ENCODE measurements at places on chromosomes 2 and 18. TPM values are rescaled to one million over a fixed set of nuclear protein-coding genes. Genes with fewer than 3 reads are reported as not detected.

Gene PTPRN
- total RNA-seq = 0.21 TPM

Gene FSIP2
- not detected for total RNA-seq

Gene SH3BP4
- 72.1 TPM for total RNA-seq

Gene ZEB2
- total RNA-seq = 15.1 TPM

Gene KCNIP3
- 2.6 TPM for total RNA-seq

Gene CHST9
- total RNA-seq = 0.06 TPM

Gene CCDC121
- total RNA-seq = 0.74 TPM

Gene FZD7
- 12.0 TPM for total RNA-seq

Gene HES6
- 9.8 TPM for total RNA-seq

Gene VWA3B
- total RNA-seq = 0.77 TPM

Gene ALPG
- total RNA-seq = not detected

Gene MRO
- not detected for total RNA-seq

Gene SAG
- total RNA-seq = not detected

Gene FNDC4
- total RNA-seq = 1.9 TPM

Gene SERPINB4
- not detected for total RNA-seq

Gene DNAH7
- 0.27 TPM for total RNA-seq

Gene OBSL1
- total RNA-seq = 45.3 TPM

Gene DSC1
- not detected for total RNA-seq

Gene CCBE1
- 6.5 TPM for total RNA-seq

DNA sequence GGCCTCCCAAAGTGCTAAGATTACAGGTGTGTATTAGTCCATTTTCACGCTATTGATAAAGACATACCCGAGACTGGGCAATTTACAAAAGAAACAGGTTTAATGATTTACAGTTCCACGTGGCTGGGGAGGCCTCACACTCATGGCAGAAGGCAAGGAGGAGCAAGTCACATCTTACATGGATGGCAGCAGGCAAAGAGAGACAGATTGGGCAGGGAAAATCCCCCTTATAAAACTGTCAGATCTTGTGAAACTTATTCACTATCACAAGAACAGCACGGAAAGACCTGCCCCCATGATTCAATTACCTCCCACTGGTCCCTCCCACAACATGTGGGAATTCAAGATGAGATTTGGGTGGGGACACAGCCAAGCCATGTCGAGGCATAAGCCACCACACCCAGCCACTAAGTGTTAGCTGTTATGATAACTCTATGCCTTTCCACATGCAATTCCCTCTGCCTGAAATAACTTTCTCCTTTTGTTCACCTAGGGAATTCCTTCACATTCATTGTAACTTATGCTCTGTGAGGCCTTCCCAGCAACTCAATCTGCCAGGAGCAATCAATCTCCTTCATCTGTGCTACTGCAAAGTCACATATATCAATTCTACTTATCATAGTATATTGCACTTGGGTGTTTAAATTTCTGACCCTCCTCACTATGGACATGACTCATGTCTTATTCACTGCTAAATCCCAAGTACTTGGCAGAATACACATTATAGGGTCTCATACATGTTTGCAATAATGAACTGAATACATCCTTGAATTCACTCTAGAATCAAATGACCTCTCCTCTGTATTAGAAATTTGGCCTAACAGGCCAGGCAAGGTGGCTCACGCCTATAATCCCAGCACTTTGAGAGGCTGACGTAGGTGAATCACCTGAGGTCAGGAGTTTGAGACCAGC lies 7.4 kb downstream of the MCEE start:
- no peak for DNase-seq

GRCh38 chr2:201058914-201059313 lies 12.6 kb downstream of the HYCC2 start:
- DNase-seq = no peak

DNA sequence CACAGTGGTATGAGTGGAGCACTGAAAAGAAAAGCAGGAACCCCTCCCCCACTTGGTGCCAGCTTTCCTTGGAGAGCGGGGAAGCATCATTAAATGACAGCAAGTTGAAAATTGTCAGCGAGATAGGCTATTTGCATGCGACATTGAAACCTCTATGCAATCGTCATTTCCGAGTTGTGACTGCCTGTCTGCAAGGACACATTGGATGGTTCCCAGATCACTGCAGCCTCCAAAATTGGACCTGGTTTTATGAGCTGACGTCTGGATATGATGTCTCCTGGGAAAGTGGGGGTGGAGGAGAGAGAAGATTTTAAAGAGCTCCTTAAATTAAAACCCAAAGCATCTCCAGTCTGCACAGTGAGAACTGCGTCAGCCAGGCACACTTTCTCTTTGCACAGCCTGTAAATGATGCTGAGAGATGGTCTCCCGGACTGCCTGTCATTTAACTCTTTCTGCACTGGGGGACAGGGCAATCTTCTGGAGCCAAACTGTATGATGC lies 57.8 kb upstream of the KIF5C start:
- no peak for DNase-seq

DNA sequence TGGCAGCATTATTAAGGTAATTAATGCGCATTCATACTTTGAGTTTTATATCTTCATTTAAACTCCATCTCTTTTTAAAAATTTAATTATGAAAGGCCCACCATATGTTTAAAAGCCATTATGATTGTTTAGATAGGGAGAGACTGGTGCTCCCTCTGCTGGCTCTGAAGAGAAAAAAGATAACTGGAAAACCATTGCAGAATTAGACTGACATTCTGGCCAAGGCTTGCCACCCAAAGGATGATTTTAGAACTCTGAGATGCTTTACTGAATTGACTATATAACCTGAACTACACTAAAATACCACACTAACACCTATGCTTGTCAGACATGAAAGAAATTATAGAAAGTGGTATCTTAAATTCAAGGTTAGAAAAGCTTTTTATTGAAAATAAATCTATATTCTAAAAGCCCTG lies 127.6 kb upstream of the SPOPL start:
- peak; percentile 24 for DNase-seq

GRCh38 chr2:3661149-3661660 lies 3.2 kb downstream of the ALLC start:
- DNase-seq = no peak

GRCh38 chr2:195124391-195125079 lies 532.5 kb upstream of the SLC39A10 start:
- DNase-seq = no peak

- no peak for DNase-seq
Observed at GRCh38 chr2:71816815-71817214, 330.8 kb downstream of the CYP26B1 start.

DNA sequence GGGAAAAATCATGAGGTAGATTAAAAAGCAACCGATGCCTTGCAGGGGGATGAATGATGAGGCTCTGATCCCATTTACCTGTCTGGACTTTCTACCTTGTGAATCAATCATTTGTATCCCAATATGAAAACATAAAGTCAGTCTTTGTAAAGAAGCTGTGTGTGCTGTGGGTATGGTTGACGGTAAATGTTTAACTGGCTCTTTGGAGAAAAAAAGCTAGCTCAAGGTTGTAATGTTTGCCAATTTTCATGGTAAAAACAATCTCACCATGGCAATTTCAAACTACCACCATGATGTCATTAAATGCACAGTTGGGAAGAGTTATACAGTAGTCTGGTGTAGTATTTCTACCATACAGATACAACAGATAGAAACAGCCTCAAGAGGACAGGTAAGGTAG lies 14.6 kb downstream of the TTR start:
- DNase-seq = no peak

DNA sequence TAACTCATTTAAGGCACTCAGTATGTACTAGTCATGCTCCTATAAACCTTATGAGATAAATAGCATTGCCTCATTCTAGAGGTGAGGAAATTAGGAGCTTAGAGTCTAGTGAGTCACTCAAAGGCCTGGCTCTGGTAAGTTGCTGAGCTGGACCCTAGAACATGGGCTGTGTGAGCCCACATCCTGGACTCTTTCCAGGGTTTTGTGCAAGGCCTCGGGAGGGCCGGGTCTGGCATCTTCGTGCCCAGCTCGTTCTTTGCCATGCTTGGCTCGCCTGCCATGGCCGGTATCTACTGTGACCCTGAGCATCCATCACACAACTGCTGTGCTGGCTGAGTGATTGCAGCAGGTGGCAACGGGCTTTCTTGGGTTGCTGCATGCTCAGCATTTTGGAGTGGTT lies 168.0 kb downstream of the LPIN1 start:
- DNase-seq = peak; percentile 25

GRCh38 chr2:207766697-207767460 lies 2.8 kb downstream of the FZD5 start:
- no peak for DNase-seq

GRCh38 chr2:192091476-192091875 lies 103.3 kb downstream of the TMEFF2 start:
- DNase-seq = no peak

- no peak for DNase-seq
Observed at GRCh38 chr2:10716581-10716980, 4.8 kb upstream of the ATP6V1C2 start.

GRCh38 chr2:165778653-165779451 lies 15.2 kb downstream of the GALNT3 start:
- DNase-seq = no peak

DNA sequence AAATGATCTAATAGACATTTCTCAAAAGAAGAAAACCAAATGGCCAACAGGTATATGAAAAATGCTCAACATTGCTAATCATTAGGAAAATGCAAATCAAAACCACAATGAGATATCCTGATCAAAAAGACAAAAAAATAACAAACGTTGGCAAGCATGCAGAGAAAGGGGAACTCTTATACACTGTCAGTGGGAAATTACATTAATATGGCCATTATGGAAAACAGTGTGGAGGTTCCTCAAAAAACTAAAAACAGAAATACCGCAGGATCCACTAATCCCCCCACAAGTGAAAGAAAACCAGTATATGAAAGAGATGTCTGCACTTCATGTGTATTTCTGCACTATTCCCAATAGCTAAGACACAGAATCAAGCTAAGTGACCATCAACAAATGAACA lies 57.7 kb upstream of the CTIF start:
- DNase-seq = no peak

- peak; percentile 12 for DNase-seq
Observed at GRCh38 chr18:26103579-26103978, 13.2 kb upstream of the SS18 start.

- DNase-seq = peak; percentile 56
Observed at GRCh38 chr2:122191331-122191730, 435.9 kb downstream of the TSN start.

Data from Daoy (cell line).